ENCODE measurements at places on chromosomes 4 and X. TPM values are rescaled to one million over a fixed set of nuclear protein-coding genes. Genes with fewer than 3 reads are reported as not detected.

DNA sequence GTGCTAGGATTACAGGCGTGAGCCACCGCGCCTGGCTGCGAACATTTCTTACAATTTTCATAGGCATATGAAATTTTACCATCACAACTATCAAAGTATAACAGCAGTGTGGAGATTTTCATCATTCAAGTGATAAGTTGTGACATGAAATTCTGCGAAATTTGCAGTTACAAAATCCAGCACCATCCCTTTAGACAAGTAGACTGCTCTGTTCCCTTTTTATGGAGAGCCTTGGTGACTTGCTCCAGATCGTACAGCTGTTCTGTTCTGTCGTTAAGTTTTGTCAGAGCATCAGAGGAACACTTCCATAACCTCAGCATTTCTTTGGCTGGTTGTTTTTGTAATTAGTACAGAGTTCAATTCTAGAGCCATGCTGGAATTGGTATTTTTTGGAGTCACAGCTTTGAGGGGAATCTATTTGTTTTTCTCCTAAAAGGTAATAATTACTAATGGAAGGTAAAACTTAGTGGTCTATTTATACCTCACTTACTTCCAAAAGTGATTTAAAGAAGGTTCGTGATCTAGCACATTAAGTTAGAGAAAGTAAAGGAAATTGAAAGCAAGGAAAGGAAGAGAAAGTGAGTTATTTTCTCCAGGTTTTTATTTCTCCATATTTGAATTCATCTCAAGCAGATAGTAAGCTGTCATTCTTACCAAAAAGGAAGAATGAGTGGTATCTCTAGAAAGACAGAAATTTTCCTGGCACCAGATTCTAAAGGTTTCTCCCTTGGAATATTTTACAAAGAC is 22.1 kb downstream of the ZRSR2 start:
- no peak for DNase-seq

The TMEM175 gene
- 13.5 TPM for total RNA-seq

The XG gene
- not detected for total RNA-seq

- no peak for DNase-seq
Observed at GRCh38 chr4:187780070-187780469, 215.5 kb upstream of the ZFP42 start.

The GABRE gene
- total RNA-seq: 8.4 TPM

GRCh38 chrX:27350476-27350875 is 112.7 kb downstream of the PPP4R3C start:
- peak; percentile 59 for DNase-seq

DNA sequence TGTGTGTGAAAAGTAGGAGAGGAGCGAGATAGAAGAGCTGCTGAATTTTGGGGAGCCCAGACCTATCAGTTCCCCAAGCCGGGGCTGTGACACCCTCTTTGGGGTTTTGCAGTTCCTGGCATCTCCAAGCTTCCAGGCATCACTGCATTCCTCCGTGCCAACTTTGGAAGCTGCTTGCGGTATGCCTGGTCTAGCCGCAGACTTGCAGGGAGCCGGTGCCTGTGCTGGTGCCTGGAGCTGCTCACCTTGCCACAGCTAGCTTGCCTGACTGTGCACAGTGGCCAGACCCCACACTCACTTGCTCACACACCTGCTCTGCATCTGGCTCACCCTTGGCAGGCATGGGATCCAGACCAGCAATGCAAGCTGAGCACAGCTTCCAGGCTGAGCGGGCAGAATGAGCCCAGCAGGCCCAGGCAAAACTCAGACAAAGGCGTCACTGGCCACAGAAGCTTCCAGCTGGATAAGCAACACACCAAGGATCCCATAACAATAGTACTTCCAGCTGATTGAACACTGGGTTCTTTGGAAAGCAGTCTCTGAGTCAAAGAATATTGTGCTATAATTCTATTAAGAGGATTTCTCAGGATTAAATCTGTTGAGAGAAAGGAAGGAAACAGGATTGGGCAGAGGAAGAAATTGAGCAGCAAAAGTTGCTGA is 390.9 kb downstream of the TEX13C start:
- DNase-seq: no peak

- DNase-seq: no peak
Observed at GRCh38 chr4:5611750-5612149, 96.6 kb downstream of the EVC2 start.

GRCh38 chr4:10083331-10083771 is 33.2 kb downstream of the WDR1 start:
- no peak for DNase-seq

- peak; percentile 75 for DNase-seq
Observed at GRCh38 chr4:168766604-168767316, 243.3 kb downstream of the CBR4 start.

DNA sequence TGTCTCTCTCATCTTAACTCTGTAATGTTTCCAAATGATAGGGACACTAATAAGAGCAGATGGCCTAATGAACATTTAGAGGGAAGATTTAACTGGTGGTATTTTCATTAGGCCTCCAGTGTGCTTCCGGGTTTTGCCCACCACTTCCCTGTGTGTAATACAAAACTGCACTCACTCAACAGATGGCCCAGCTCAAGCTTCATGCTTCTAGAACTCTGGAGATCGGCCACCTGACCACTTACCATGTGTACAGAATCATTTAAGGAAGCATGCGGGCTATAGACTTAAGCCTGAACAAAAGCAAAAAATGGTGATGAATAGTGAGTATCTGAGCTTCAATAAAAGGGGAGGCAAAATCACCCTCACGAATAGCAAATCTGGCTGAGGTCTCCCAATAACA is 89.3 kb downstream of the SH2D1A start:
- DNase-seq: no peak

The CUL4B gene
- 39.3 TPM for total RNA-seq

GRCh38 chrX:276581-277201 is 4.5 kb upstream of the PLCXD1 start:
- DNase-seq: peak; percentile 43

The TLR6 gene
- total RNA-seq: 1.4 TPM

The TRIM2 gene
- total RNA-seq: 12.6 TPM

DNA sequence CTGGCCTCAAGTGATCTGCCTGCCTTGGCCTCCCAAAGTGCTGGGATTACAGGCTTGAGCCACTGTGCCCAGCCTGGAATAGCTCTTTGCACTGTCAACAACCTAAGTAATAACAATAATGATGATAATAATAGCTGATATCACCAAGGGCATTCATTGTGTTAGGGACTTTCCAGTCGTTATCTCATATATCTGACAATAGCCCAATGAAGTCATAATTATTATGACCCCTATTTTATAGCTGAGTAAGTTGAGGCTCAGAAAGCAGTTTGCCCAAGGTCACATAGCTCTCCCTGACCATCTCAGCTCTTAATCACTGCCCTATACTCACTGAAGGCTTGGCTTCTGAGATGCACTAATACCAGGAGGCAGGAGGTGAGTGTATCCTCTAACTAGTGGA is 18.7 kb upstream of the MAP7D3 start:
- peak; percentile 57 for DNase-seq

The FAM9B gene
- not detected for total RNA-seq

DNA sequence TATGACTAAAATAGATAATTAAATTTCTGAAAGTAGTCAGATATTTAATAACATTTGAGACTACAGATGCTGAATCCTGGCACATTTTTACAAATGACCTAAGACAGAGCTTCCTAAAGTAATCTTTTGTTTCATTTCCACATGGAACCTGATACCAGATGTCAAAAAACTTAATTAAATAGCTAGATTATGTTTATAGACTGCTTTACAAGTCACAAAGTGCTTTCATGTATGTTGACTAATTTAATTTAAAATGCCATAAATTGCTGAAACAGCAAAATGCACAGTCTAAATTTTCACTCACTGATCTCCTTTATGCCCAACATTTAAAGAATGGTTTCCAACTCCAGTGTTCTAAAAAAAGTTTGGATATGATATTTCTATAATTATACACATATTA is 299.1 kb upstream of the TBX22 start:
- DNase-seq: no peak

- no peak for DNase-seq
Observed at GRCh38 chrX:19698691-19699090, 183.4 kb upstream of the MAP3K15 start.

DNA sequence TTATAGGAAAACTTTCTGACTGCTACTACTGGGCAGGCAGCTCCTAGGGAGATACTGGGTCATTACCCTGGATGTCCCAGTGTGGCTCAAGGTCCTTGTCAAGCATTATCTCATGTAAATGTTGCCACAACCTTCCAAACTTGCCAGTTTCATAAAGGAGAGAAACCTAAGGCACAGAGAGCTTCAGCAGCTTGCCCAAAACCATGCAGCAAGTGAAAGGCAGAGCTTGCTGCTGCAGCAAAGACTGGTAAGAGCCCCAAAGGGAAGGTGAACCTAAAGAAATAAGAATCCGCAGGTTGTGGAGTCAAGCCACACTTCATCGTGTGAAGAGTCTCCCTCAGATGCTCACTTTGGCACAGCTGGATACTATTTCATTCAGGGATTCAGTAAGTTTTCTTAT is 2.3 kb downstream of the MPP1 start:
- DNase-seq: no peak

DNA sequence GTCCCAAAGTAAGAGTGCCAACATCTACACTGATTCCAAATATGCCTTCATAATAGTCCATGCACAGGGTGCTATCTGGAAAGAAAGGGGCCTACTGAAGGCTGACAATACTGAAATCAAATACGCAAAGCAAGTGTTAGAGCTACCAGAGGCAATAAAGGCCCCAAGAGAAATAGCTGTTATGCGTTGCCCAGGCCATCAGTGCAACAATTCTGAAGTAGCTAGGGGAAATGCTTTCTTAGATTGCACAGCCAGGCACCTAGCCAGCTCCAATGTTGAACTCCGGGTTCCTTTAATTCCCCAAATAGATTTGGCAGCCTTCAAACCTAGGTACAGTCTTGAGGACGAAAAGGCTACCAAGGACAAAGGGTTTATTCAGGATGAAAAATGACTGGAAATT is 17.4 kb upstream of the PAPSS1 start:
- DNase-seq: no peak

GRCh38 chr4:158811704-158812103 is 42.9 kb downstream of the FNIP2 start:
- no peak for DNase-seq

- no peak for DNase-seq
Observed at GRCh38 chr4:23070848-23071570, 378.3 kb downstream of the GBA3 start.

DNA sequence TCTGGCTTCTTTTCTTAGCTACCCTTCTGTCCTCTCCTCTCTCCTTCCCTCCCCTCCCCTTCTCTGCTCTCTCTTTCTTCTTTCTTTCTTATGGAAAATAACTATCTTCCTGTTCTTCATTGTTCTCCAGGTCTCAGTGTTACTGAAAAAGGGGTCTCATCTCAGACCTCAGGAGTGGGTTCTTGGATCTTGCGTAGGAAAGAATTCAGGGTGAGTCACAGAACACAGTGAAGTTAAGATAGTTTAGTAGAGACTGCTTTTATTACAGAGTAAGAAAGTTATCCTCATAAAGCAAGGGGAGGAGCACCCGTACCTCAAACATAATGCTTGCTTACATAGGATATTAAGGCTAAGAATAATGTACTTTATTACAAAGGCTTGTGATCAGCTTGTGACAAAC is 31.8 kb upstream of the CWH43 start:
- DNase-seq: no peak

DNA sequence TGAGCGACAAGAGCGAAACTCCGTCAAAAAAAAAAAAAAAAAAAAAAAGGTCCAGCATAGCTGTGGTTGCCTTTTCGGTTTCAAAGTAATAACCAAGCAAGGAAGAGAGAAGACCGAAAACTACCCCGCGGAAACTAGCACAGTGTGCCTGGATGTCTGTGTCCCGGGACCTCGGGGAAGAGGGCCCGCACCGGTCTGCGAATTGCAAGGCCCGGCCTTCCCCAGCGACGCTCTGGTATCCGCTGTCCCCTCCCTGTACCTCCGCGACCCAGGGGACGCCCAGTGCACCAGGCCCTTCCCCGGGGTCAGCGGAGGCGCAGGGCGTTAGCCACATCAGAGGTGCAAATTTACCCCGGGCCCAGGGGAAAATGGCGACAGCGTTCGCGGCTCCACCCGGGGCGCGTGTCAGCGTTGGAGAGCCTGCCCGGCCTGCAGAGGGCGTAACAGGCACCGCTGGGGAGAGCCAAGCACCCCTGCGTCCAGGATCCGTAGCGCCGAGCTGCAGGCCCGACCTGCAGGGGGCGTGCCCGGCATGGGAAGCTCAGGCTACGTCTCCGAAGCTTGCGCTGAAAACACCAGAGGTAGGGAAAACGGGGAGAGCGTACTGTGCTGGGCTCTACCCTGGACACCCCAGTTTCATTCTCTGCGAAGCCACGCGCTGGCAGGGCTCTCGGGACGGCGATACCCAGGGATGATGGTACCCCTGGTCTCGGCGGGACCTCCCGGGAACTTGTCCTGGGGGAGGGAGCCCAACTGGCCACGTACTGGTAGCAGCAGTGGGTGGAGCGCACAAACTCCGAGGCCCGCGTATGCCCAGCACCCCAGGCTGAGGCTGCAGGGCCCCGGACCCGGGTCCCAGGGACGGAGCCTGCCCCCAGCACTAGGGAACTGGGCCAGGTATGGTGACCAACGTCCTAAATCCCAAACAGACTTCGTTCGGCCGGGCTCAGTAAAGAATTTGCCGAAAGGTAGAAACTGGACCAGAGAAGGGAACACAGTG is 16.2 kb downstream of the NKX6-1 start:
- peak; percentile 28 for DNase-seq

DNA sequence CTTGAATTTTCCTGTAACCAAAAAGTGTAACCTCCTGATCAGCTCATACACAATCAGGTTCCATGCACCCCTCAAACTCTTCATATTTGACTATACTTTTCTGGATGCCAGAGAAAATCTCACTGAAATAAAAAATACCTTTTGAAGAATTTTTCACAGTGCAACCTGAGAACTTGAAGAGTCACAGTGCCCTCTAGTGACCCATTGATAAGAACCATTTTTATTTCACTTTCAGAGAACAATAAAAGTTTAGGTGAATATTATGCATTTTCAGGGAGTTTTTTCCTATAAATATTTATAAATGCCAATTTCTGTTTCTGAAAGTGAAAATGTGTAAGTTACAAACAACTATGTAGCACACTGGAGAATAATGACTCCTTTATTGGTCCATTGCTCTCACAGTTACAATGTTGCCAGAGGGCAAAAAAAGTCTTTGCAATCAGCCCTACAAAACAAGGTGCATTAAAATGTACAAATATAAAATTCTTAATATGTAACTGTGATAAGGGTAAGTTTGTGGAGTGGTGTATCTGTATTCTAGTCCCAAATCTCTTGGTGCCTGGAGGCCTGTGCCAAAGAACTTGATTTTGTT is 153.6 kb upstream of the INTU start:
- DNase-seq: peak; percentile 60

DNA sequence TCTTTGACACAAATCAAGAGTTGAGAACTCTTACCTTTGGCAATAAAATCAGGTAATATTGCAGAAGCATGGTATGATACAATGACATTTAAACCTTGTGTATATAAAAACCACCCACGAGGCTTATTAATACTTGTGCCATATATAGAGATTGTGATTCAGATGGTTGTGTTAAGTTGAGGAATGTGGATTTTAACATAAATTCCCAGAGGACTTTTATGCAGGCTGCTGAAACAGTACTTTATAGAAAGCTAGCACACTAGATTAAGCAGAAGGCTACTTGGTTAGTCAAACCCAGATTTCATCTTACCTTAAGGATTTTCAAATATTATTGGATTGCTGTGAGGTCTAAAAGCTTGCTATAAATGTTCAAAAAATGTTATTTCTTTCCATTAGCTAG is 325.7 kb upstream of the PCDH10 start:
- DNase-seq: no peak

- DNase-seq: no peak
Observed at GRCh38 chr4:76235915-76236314, 15.6 kb upstream of the FAM47E start.
